ENCODE measurements at places on chromosomes 1 and 21. TPM values are rescaled to one million over a fixed set of nuclear protein-coding genes. Genes with fewer than 3 reads are reported as not detected.

ZNF683 gene
- not detected for total RNA-seq

RORC gene
- total RNA-seq: 1.6 TPM

AQP10 gene
- not detected for total RNA-seq

SPRR5 gene
- total RNA-seq: not detected

S100A9 gene
- not detected for total RNA-seq

C1orf56 gene
- total RNA-seq: 1.6 TPM

RHOU gene
- total RNA-seq: 3.7 TPM

TMEM81 gene
- 2.7 TPM for total RNA-seq

GRCh38 chr1:37073854-37074379 is 39.6 kb upstream of the GRIK3 start:
- no peak for DNase-seq

GRCh38 chr1:46767649-46768282 is 31.1 kb upstream of the CYP4B1 start:
- DNase-seq: no peak

- DNase-seq: no peak
These were observed 3.7 kb downstream of the PFKL start for GRCh38 chr21:44303490-44303981.

DNA sequence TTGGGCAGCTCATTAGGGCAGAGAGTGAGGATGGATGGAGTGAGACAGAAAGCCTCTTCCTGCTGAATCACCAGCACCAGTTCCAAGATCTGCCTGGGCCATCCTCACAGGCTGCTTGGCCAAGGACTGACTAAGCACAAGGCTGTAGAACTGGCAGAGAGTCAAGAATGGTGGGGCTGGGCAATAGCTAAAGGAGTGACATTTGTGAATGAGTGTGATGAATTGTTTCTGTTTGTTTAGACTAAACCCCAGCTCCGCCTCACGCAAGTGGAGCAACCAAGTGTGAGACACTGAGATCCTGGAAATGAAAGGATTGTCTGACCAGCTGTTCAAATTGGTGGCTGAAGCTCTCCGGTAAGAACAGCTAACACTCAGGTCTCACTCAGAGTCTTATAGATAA is 38.6 kb downstream of the BRINP2 start:
- no peak for DNase-seq

- DNase-seq: peak; percentile 15
These were observed 4.3 kb downstream of the TSPAN2 start for GRCh38 chr1:115084902-115085511.

DNA sequence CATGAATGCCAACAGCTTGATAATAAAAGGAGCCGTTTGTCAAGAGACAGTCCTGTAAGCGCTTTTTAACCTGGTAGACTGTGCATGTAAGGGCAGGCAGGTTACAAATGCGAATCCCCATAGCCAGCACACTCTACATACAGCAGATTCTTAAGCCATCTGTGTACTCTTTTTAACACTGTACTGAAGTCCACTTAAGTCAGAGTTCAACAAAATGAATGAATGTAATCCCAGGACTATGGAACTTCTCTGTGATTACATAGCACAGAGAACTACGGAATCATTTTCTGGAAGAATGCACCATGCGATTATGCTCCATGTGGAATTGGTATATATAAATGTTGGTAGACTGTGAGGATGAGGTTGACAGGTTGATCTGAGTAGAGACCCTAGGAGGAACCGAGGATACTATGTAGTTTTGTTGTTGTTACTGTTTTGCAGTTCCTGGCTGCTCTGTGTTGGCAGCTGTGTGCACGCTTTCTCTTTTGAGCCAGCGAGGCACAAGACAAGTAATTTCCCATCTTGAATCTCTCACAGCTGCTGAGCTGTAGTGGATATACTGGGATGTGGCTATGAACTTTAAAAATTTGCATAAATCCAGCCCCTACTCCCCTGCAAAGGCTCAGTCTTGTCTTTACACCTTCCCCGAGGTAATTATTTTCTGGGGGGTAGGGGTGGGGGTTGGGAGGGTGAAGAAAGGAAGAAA is 21.9 kb downstream of the LRRC8D start:
- no peak for DNase-seq

- DNase-seq: no peak
These were observed 4.5 kb downstream of the NCDN start for GRCh38 chr1:35561972-35562680.

DNA sequence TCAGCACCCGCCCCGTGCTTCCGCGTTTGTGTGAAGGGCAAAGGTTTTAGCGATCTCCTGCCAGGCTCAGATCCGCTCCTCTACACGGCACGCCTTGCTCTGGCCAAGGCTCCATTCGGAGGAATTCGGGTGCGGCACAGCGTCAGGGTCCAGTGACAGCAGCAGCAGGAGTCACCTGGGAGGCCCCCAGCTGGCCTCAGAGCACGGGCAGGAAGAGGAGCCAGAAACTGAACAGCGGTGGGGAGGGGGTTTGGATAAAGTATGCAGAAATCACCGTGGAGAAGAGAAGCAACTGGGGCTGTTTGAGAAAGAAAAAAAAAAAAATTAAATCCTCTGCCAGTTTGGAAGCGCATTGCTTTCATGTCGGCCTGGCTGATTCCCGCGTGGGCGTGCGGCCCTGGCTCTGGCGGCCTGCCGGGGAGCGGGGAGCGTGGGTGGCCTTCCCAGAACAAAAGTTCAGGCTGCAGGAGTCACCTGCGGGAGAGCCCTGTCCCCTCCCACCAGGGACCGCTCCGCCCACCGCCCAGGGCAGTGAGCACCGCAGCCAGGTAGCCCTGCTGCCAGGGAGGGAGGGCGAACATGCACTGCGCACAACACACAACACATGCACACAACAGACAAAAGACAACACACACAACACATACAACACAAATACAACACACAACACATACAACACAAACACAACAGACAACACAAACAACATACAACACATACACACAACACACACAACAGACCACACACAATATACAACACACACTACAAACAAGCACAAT is 107.6 kb downstream of the ETS2 start:
- DNase-seq: peak; percentile 78

DNA sequence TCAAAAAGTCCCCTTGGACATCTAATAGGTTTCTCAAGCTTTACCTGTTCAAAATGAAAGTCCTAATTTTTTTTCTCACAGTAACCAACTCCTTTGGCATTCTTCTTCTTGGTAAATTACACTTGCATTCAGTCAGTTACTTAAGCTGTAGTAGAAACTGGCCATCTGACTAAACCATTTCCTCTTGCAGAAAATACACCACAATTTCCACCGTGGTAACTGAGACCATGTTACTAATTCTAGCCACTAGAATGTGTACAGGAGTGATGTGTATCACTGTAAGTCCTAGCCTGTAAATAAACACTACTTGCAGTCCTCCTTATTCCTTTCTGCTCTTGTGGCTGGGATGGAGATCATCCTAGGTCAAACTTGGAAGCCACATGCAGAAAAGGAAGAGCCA is 965.4 kb upstream of the TMPRSS15 start:
- no peak for DNase-seq

DNA sequence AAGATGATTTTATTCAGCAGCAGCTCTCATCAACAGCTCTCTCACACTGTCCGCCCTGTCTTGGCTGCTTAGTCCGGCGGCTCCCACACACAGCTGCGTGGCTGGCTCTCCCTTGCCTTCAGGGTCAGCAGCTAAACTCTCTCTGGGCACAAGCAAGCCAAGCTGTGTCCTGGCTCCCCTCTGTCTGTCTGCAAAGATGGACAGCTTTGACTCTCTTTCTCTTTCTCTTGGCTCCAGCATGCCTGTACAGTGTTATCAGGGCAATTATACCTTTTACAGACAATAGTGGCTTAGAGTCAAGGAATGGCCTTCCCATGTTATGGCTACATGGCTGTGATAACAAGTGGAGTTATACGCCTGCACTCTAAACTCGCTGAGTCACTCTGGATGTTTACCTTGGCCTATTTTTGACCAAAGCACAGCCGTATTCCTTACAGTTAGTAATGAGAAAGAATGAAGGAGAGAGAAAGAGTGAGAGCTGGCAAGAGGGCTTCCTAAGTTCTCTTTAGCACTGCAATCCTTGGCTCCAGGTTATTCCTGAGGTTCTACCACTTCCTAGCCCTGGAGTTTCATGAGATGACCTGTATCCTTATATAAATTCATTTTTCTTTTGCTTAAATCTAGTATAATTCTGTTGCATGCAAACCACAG is 59.9 kb upstream of the ZSWIM5 start:
- peak; percentile 10 for DNase-seq
